ENCODE measurements at places on chromosomes 6 and 20.

DNA sequence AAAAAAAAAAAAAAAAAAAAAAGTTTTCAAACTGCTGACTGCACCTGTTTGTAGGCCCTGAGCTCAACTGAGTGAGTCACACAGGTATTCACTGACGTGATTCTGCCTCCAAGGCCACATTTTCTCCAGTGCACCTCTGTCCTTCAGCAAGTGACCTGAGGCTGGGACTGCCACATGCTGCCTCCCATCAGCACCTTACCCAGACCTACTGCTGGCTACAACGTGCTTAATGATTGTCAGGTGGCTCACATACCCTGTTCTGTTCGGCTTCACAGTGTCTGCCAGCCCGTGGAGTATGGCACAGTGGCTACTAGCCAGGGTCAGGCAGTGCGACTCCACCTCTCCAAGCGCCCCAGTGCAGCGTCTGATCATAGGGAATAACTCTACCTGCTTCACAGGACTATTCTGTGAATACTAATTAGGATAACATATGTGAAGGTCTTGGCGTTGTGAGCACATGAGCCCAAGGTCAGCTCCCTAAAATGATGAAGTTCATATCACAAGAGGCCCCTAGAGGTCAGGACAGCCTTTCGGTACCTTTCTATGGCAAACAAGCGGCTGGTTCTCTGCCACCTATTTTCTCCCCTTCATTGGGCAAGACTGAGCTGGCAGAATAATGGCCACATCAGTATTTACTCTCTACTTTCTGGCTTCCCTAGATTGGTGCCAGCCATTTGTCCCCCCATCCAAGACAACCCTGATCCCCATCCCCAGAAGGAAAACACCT is 28.1 kb downstream of the RIPOR3 start:
- H3K27ac ChIP-seq, result no peak overlapping the region
- H3K27me3 ChIP-seq, result no peaks in the 10 kb centered on the region
- H3K4me1 ChIP-seq, result peaks cover 58% of the 10 kb centered on the region
- H3K4me3 ChIP-seq, result no peak overlapping the region
- H3K36me3 ChIP-seq, result no peaks in the 10 kb centered on the region
- DNase-seq, result no peak

DNA sequence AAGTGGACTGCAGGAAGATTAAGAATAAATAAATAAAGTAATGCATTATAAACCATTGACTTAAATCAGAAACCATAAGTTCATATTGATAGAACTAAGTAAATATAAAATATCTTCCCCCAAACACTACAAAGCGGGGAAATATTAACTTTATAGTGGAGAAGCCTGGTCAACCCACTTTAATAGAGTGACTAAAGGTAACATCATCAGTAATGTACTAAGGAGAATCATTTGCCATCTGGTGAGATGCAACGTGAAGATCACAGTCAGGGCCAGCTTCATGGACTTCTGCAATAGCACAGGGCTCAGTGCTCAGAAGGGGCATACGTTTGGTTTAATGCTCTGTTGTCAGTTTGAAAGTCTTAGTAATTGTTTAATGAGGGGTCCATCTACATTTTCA is 58.8 kb upstream of the CD83 start:
- no peaks in the 10 kb centered on the region for H3K36me3 ChIP-seq
- H3K4me1 ChIP-seq, result no peaks in the 10 kb centered on the region
- peaks cover 5% of the 10 kb centered on the region for H3K27me3 ChIP-seq
- H3K27ac ChIP-seq, result no peak overlapping the region
- no peak for DNase-seq

- H3K4me3 ChIP-seq, result no peak overlapping the region
- no peak overlapping the region for H3K27ac ChIP-seq
- H3K4me1 ChIP-seq, result no peaks in the 10 kb centered on the region
- peaks cover 21% of the 10 kb centered on the region for H3K36me3 ChIP-seq
Observed at GRCh38 chr20:2983508-2983907, 59.9 kb upstream of the GNRH2 start.

DNA sequence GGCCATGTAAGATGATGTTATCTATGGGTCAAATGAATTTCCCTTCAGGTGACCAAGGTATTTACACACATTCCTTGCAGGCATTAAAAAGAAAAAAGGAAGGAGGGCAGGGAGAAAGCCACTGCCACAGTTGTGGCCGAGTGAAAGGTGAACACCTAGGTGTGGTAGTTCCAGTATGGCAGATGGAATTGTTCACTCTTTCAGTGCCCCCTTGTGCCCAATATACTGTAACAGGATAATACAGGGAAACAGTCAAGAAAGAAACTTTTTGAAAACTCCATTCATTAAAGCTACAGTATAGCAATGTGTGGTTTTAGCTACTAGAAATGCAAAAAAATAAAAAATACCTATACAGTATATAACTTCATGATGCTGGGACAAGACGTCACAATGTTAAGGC is 52.1 kb downstream of the BMP2 start:
- H3K27ac ChIP-seq, result no peak overlapping the region
- H3K36me3 ChIP-seq, result no peaks in the 10 kb centered on the region
- H3K27me3 ChIP-seq, result no peaks in the 10 kb centered on the region
- DNase-seq, result no peak

GRCh38 chr20:40689100-40689942 is at the start of gene MAFB:
TSS of gene MAFB (minus strand) at chr20:40689236. CDS start at chr20:40688850, 386 bp downstream.
- peak within 1 kb of the TSS; percentile 37 for H3K4me3 ChIP-seq
- peaks cover 27% of the 10 kb centered on the region for H3K27me3 ChIP-seq
- H3K36me3 ChIP-seq, result no peaks in the 10 kb centered on the region
- H3K27ac ChIP-seq, result peak within 1 kb of the TSS; percentile 98

DNA sequence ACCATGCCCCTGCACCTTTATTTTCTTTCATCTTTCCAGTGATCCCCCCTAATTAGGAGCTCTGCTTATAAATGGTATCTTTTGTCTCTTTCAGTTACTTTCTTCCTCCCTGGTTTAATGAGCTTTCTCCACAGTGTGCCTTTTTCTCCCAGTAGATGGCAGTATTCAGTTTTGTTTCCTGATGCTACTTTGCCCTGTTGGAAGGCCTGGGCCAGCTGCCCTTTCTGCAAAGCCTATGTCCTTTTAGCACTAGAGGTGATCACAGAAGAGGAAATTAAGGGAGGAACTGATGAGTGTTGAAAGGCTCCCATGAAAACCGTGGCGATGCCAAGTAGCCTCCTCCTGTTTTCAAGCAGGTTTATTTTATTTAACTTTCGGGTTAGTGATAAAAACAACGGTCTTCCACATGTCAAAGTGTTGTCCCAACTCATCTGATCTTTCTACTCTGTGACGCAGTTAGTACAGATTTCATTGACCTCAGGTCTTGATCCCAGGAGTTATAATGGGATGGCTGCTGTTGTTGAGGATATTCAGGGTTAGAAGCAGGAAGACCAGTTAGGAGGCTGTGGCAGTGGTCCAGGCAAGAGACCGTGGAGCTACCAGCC is 184.2 kb upstream of the BMP2 start:
- H3K4me1 ChIP-seq, result no peaks in the 10 kb centered on the region
- H3K4me3 ChIP-seq, result no peak overlapping the region
- H3K27ac ChIP-seq, result no peak overlapping the region
- no peaks in the 10 kb centered on the region for H3K27me3 ChIP-seq
- H3K36me3 ChIP-seq, result no peaks in the 10 kb centered on the region

DNA sequence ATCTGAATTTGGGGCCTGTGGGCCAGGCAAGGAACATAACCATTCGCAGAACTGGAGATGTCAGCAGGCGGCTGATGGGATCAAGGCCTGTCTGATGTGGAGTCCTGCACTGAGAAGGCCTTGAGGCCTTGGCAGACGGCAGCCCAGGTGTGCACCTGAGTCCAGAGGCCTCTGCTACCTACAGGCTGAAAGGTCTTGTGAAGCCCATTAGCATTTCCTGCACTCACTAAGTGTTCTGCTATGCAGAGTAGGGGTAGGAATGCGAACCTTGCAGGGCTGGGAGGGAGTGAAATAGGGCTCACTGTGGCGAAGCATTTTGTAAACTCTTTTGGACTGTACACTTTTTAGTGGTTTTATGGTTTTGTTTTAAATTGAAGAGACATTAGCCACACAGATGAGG is 48.3 kb upstream of the RNF24 start:
- H3K27ac ChIP-seq, result no peak overlapping the region
- DNase-seq, result no peak
- H3K36me3 ChIP-seq, result no peaks in the 10 kb centered on the region
- peaks cover 26% of the 10 kb centered on the region for H3K4me1 ChIP-seq
- no peaks in the 10 kb centered on the region for H3K27me3 ChIP-seq

DNA sequence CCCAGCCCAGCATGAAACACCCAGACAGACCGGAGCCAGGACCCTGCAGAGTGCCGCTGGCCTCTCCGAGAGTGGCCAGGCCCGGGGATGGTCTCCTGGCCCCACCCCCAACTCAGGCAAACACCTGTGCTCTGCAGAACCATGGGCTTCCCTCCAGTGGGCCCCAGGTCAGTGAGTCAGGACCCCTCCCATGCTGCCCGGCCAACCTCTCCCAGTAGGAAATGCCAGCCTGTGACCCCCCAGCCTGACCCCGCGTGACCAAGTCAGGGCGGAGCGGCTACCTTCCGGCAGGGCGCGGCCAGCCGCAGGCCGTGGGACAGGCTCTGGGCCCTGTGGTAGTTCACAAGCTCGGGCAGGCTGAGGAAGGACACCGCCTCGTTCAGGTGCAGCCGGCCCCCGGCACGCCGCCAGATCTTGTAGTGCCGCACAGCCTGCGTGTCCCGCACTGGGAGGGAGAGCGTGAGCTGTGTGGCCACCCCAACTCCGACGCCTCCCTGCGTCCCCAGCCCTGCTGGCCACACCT is 3.2 kb downstream of the PTK6 start:
- DNase-seq, result no peak
- H3K27me3 ChIP-seq, result peaks cover 7% of the 10 kb centered on the region
- H3K4me3 ChIP-seq, result no peak overlapping the region
- no peaks in the 10 kb centered on the region for H3K4me1 ChIP-seq

- H3K36me3 ChIP-seq, result no peaks in the 10 kb centered on the region
- H3K27ac ChIP-seq, result no peak overlapping the region
- no peaks in the 10 kb centered on the region for H3K4me1 ChIP-seq
Observed at GRCh38 chr20:41872930-41873329, 254.8 kb upstream of the CHD6 start.

- H3K27me3 ChIP-seq, result no peaks in the 10 kb centered on the region
- H3K36me3 ChIP-seq, result no peaks in the 10 kb centered on the region
- no peak overlapping the region for H3K27ac ChIP-seq
- DNase-seq, result no peak
- H3K4me1 ChIP-seq, result no peaks in the 10 kb centered on the region
Observed at GRCh38 chr6:163883984-163884383, 469.5 kb downstream of the QKI start.

DNA sequence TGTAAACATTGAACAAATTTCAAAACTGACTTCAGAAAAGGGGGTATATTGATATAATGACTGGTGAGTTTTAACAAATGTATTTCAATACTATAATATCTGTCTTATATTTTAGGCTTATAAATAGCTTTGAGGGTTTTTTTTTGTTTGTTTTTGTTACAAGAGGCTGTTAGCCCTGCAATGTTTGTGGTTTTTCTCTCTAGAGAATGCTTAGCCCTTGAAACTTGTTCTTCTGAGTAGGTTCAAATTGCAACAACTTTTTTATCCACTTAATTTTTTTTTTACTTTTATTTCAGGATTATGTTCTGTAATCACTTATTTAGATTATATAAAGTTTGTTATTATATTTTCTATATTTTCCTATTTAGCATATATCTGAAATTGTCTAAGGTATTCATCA is 333.2 kb downstream of the RIMS1 start:
- no peak overlapping the region for H3K4me3 ChIP-seq
- no peak for DNase-seq
- no peaks in the 10 kb centered on the region for H3K27me3 ChIP-seq
- H3K4me1 ChIP-seq, result no peaks in the 10 kb centered on the region
- H3K36me3 ChIP-seq, result no peaks in the 10 kb centered on the region

DNA sequence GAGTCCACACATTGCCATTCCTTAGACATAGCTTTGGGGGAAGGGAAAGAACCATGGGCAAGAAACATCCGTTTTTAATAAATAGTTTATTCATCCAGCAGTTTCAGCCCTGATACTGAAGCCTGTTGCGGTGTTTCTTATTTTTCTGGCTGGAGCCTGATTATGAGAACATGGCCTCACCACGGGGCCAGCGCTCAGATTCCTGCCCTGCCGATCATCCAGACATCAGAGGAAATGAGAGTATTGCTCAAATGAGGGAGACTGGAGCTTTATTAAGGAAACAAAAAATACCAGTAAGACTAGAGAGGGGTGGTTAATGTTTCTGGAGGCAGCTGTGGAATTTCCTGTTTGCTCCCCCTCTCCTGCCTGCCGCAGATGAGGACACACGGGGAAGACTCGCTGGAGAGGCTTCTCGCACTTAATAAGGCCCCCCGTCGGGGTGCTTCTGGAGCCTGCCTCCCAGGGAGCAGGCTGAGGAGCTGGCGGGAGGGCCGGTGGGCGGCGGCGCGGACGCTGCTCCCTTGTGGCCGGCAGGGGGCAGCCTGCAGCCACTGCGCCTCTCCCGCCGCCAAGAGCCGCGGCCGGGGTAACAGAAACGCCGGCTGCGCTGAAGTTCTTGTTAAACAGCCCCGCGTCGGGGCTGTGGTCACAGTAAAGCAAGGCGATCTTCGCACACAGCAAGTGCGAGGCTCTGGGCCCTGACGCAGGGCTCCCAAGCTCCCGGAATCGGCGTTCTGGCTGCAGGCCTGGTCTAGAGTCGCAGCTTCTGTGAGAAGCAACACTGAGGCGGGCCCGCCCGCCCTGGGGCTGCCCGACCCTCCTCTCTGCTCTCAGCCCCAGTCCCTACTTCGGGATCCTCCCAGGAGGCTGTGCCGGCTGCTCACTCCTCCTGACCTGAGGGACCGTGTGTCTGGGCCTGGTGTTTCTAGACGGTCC is 17.5 kb downstream of the LEMD2 start:
- peaks cover 13% of the 10 kb centered on the region for H3K4me1 ChIP-seq
- peak; percentile 66 for DNase-seq
- H3K4me3 ChIP-seq, result no peak overlapping the region
- H3K36me3 ChIP-seq, result peaks cover 43% of the 10 kb centered on the region

DNA sequence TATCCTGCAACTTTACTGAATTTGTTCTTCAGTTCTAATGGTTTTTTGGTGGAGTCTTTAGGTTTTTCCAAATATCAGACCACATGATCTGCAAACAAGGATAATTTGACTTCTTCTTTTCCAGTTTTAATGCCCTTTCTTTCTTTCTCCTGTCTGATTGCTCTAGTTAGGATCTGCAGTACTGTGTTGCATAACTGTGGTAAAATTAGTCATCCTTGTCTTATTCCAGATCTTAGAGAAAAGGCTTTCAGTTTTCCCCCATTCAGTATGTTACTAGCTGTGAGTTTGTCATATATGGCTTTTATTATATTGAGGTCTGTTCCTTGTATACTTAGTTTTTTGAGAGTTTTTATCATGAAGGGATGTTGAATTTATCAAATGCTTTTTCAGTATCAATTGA is 4.3 kb downstream of the MICA start:
- no peak overlapping the region for H3K4me3 ChIP-seq
- H3K27me3 ChIP-seq, result no peaks in the 10 kb centered on the region
- peaks cover 38% of the 10 kb centered on the region for H3K4me1 ChIP-seq
- H3K27ac ChIP-seq, result no peak overlapping the region
- no peaks in the 10 kb centered on the region for H3K36me3 ChIP-seq
- DNase-seq, result no peak

- no peak overlapping the region for H3K27ac ChIP-seq
- H3K27me3 ChIP-seq, result no peaks in the 10 kb centered on the region
- H3K4me1 ChIP-seq, result no peaks in the 10 kb centered on the region
- no peaks in the 10 kb centered on the region for H3K36me3 ChIP-seq
- H3K4me3 ChIP-seq, result no peak overlapping the region
Observed at GRCh38 chr6:136307351-136307750, 17.7 kb upstream of the BCLAF1 start.

All from adrenal gland (tissue), 19 donors.